Neural cell (in vitro differentiated cells): ENCODE measurements at places on chromosomes 7 and 10. TPM values are rescaled to one million over a fixed set of nuclear protein-coding genes. Genes with fewer than 3 reads are reported as not detected.

HOXA3 gene
- polyA plus RNA-seq = not detected in 2 replicates

STOX1 gene
- 1.2 and 2.3 TPM in 2 replicates for polyA plus RNA-seq

SFTPA2 gene
- 0.48 TPM in 1 of 2 replicates, not detected in the other for polyA plus RNA-seq

SRGN gene
- not detected in 2 replicates for polyA plus RNA-seq

SMKR1 gene
- 3.4 and 8.5 TPM in 2 replicates for polyA plus RNA-seq

ST8SIA6 gene
- polyA plus RNA-seq = 0.20 and 0.41 TPM in 2 replicates
